NCI-H748 treated with DMSO at 0.1 percent for 48 hours (cell line): ENCODE measurements at places on chromosomes 11 and 22.

DNA sequence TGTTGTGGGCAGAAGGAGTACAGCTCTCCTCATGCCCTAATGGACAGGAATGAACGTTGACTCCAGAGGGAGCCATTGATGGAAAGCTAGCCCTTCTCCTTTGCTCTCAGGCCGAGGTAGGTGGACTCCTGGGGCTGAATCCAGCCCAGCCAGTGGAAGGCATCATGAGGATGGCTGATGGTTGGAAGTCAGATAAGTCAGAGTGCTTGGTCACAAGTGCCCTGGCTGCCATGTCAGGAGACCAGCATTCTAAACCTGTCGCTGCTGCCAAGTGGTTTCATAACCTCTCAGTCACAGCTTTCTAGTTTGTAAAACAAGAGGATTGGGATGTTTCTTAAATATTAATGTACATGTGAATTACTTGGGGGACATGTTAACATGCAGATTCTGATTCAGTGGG lies 32.3 kb downstream of the PIWIL4 start:
- DNase-seq, result no peak

GRCh38 chr11:69902337-69902736 lies 83.1 kb upstream of the FGF3 start:
- no peak for DNase-seq

- no peak for DNase-seq
Measured at GRCh38 chr11:44742508-44743246, 15.9 kb downstream of the TSPAN18 start.

GRCh38 chr22:29964776-29965175 lies 81.8 kb downstream of the MTMR3 start:
- no peak for DNase-seq

- no peak for DNase-seq
Measured at GRCh38 chr11:108223348-108224149, 682 bp downstream of the ATM start.

GRCh38 chr11:123260511-123261211 lies 65.6 kb upstream of the CLMP start:
- DNase-seq, result no peak

GRCh38 chr11:94557992-94558391 lies 9.2 kb upstream of the PIWIL4 start:
- no peak for DNase-seq

DNA sequence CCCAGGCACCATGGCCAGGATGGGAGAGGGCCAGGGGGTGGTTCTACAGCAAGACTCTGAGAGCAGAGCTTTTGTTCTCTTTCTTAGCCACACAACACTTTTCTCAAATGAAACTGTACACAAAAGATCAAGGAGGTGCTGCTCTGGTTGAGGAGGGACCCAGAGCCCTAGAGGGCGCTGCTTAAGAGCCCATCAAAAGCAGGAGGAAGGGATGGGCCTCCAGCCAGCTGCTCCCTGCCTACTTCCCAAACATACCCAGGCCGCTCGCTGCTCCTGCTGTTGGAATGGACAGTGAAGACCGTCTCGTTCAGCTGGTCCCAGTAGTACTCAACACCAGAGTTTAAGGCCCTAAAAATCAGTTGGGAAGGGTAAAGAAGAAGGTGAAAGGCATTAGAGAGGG lies 18.4 kb upstream of the CHRM4 start:
- no peak for DNase-seq

DNA sequence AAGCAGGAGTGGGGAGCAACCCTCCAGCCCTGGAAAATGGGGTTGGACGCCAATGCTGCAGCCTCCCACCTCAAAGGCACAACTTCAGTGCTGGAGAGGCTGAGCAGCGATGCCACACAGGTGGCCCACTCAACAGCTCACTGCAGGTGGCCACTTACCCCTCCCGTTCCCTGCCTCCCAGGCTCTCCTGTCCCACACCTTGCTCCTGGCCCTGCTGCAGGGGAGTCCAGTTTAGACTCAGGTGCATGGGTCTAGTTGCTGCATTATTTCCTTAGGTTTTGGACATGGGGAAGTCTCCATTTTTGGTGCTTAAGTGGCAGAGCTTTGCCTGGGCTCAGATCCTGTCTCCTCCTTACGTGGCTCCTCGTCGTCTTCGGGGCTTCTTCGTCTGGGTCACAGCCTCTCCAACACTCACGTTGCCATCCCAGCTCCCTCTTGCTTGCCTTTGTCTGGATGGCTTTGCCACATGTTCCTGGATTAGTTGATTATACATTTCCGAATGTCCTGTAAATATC lies 898.3 kb downstream of the BRD1 start:
- DNase-seq, result no peak

- DNase-seq, result no peak
Measured at GRCh38 chr22:45460288-45461109, 42.2 kb upstream of the FBLN1 start.

GRCh38 chr22:27766679-27767078 lies 34.9 kb downstream of the MN1 start:
- DNase-seq, result no peak
